ENCODE measurements at places on chromosomes 5 and 9. TPM values are rescaled to one million over a fixed set of nuclear protein-coding genes. Genes with fewer than 3 reads are reported as not detected.

DNA sequence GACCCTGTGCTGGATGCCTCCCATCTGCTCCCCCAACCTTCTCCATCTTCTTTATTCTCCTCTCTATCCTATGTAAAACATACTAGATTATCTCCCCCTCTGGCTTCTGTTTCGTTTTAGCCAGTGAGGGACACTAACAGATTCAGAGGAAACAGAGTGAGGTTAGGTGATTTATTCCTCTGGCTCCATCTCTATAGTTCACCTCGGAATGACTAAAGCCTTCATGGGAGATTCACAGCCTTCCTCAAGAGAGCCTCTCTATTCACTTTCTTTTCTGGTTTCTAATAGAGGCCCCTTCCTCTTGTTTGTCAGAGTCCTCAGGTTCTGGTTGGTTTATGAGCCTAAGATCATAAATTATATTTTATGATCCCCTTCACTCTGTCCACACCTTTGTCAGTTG lies 633.1 kb upstream of the TYRP1 start:
- H3K36me3 ChIP-seq, result no peaks in the 10 kb centered on the region
- no peak overlapping the region for H3K27ac ChIP-seq
- no peak for DNase-seq
- no peak overlapping the region for H3K4me3 ChIP-seq
- H3K4me1 ChIP-seq, result no peaks in the 10 kb centered on the region

Gene ARID3C
- 5.3 TPM for total RNA-seq

Gene SLC45A2
- total RNA-seq, result 0.06 TPM

Gene INSYN2B
- total RNA-seq, result 0.06 TPM

Gene PCDHB16
- total RNA-seq, result 4.0 TPM

Gene NEUROG1
- total RNA-seq, result not detected

DNA sequence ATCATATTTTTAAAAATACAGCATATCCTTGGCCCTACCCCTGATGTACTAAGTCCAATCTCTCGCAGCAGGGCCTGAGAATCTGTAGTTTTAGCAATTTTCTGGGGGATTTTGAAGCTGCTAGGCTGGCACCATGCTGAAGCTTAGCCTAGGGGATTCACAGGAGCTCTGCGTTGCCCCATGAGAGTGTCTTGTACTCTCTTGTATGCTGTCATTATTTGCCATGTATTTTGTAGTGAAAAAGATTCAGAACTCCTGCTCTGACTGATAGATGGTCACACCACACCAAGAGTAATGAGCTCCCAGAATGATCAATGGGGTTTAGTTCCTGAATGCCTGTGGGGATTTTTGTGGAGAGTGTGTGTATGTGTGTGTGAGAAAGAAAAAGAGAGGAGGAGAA lies 20.7 kb upstream of the TRMT10B start:
- no peaks in the 10 kb centered on the region for H3K36me3 ChIP-seq
- no peak for DNase-seq
- H3K4me1 ChIP-seq, result peaks cover 8% of the 10 kb centered on the region
- H3K27me3 ChIP-seq, result peaks cover 51% of the 10 kb centered on the region

- no peak for DNase-seq
- no peaks in the 10 kb centered on the region for H3K36me3 ChIP-seq
- no peak overlapping the region for H3K27ac ChIP-seq
- no peak overlapping the region for H3K4me3 ChIP-seq
- no peaks in the 10 kb centered on the region for H3K27me3 ChIP-seq
- H3K4me1 ChIP-seq, result no peaks in the 10 kb centered on the region
Observed at GRCh38 chr5:421901-422300, 21.1 kb upstream of the EXOC3 start.

DNA sequence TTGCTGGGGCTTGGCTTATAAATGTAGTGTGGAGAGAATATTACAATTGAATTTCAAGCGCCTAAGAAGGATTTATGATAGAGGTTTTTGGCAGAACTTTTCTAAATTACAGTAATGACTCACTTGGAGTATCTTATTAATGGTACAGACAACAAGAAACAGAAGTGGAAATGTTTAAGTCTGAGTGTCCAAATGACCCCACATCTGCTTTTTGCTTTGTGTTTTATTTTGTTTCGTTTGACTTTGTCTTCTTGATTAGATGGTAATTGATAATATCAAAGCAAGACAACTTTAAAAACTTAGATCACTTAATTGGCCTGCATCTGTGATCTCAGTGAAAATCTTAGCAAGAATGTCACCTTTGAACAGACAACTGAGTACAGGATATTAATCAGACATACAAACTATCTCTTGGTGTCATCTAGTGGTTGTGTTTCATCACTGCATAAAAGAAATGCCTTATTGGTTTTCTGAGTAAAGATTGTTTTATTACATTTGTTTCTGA lies 577.4 kb downstream of the ISL1 start:
- H3K36me3 ChIP-seq, result no peaks in the 10 kb centered on the region
- H3K27me3 ChIP-seq, result no peaks in the 10 kb centered on the region
- H3K27ac ChIP-seq, result no peak overlapping the region
- no peaks in the 10 kb centered on the region for H3K4me1 ChIP-seq
- DNase-seq, result no peak

DNA sequence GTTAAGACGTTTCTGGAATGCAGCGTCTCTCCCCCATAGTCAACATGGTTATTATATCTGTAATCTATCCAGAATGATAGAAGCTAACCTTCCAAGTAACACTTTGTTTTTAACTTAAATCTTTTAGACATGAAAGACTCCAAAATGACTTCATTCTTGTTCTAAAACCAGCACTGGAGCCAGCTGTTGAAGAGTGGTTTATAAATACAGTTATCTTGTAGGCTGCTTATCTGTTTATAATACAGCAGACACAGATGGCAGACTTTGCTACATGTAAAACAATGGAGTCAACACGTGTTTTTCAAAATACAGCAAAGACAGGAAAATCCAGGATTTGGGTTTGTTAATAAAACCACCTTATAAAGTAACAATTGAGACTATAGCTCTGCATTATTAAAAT lies 48.8 kb upstream of the RETREG1 start:
- no peaks in the 10 kb centered on the region for H3K27me3 ChIP-seq
- no peak for DNase-seq
- no peak overlapping the region for H3K27ac ChIP-seq

Gene SLC34A3
- total RNA-seq, result not detected

- no peak for DNase-seq
- H3K4me3 ChIP-seq, result no peak overlapping the region
- H3K4me1 ChIP-seq, result peaks cover 9% of the 10 kb centered on the region
- no peak overlapping the region for H3K27ac ChIP-seq
- no peaks in the 10 kb centered on the region for H3K27me3 ChIP-seq
- no peaks in the 10 kb centered on the region for H3K36me3 ChIP-seq
Observed at GRCh38 chr5:177428574-177429217, 2.2 kb downstream of the GRK6 start.

- H3K27ac ChIP-seq, result no peak overlapping the region
- no peak overlapping the region for H3K4me3 ChIP-seq
- H3K36me3 ChIP-seq, result no peaks in the 10 kb centered on the region
Observed at GRCh38 chr5:58759745-58760144, 176.9 kb downstream of the RAB3C start.

Gene GABRA6
- total RNA-seq, result not detected

GRCh38 chr5:114238771-114239313 lies 123.0 kb upstream of the KCNN2 start:
- no peak overlapping the region for H3K4me3 ChIP-seq
- no peaks in the 10 kb centered on the region for H3K27me3 ChIP-seq
- H3K4me1 ChIP-seq, result no peaks in the 10 kb centered on the region
- H3K27ac ChIP-seq, result no peak overlapping the region
- no peaks in the 10 kb centered on the region for H3K36me3 ChIP-seq

GRCh38 chr5:95901676-95902627 lies 59.7 kb downstream of the ELL2 start:
- no peak overlapping the region for H3K4me3 ChIP-seq
- H3K27me3 ChIP-seq, result no peaks in the 10 kb centered on the region
- no peak for DNase-seq

- no peak for DNase-seq
- no peak overlapping the region for H3K4me3 ChIP-seq
- no peak overlapping the region for H3K27ac ChIP-seq
- no peaks in the 10 kb centered on the region for H3K27me3 ChIP-seq
Observed at GRCh38 chr5:61342071-61342501, 10.0 kb downstream of the ZSWIM6 start.

- H3K27ac ChIP-seq, result no peak overlapping the region
- H3K36me3 ChIP-seq, result no peaks in the 10 kb centered on the region
- no peaks in the 10 kb centered on the region for H3K27me3 ChIP-seq
- no peak for DNase-seq
- no peak overlapping the region for H3K4me3 ChIP-seq
Observed at GRCh38 chr9:75181750-75182149, 93.4 kb downstream of the OSTF1 start.

Gene MYOT
- total RNA-seq, result not detected

Gene EIF4E1B
- total RNA-seq, result 0.68 TPM

GRCh38 chr5:69450116-69450515 lies 35.2 kb downstream of the MARVELD2 start:
- peaks cover 8% of the 10 kb centered on the region for H3K4me1 ChIP-seq
- no peaks in the 10 kb centered on the region for H3K36me3 ChIP-seq
- DNase-seq, result no peak
- no peak overlapping the region for H3K4me3 ChIP-seq

DNA sequence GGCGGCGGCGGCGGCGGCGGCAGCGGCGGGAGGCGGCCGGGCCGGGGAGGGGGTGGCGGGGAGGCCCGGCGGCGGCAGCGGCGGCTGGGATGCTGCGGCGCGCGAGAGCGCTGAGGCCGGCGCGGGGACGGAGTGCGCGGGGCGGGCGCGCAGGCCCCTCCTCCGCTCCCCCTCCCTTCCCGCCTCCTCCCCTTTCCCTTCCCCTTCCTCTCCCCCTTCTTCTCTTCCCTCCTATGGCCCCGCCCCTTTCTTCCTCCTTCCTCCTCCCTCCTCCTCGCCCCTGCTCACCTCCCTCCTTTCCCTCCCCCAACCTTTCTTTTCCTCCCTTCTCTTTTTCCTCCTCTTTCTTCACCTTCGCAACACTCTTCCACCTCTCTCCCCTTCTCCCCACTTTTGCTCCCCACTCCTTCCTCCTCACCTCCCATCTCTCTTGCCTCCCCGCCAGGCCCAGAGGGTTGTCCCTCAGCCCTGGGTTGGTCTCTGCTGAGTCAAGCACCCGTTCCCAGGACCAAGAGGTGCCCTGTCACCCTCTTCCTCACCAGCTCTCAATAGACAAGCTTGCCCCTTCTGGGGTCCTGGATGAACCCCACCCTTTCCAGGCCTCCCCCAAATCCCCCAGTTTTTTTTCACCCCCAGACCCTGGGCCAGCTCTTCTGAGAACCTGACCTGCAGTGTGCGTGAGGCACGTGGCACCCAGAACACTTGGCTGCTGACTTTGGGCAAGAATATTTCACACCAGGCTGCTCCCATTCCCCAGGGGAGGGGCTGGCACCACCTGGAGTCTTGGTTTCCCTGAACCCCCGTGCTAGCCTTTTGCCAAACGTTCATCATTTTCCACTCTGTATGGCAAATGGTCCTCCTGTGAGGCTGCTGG lies at the start of gene SEMA4D:
TSS of gene SEMA4D (minus strand) at position 136 of the 874 bp plus-strand sequence. CDS start 92,657 bp downstream, outside the sequence.
- no peaks in the 10 kb centered on the region for H3K27me3 ChIP-seq
- peak; percentile 89 for DNase-seq
- H3K4me1 ChIP-seq, result peaks cover 34% of the 10 kb centered on the region
- no peak within 1 kb of the TSS for H3K27ac ChIP-seq
- peak within 1 kb of the TSS; percentile 94 for H3K4me3 ChIP-seq

DNA sequence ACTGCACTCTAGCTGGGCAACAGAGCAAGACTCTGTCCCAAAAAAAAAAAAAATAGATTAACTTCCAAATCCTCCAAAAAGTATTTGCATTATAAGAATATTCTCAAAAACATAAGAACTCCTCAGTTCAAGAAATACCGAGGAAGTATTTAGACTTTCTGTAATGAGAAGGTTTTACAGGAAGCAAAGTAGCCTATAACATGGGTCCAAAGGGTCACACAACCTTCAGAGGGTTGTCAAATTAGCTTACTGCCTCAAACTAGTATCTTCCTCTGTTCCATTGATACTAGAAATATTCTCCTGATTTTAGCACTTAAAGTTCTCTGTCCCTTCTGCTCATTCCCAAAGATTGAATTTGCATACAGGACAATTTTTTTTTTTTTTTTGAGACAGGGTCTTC lies 121.9 kb downstream of the INVS start:
- no peaks in the 10 kb centered on the region for H3K27me3 ChIP-seq
- DNase-seq, result no peak
- H3K27ac ChIP-seq, result no peak overlapping the region
- no peaks in the 10 kb centered on the region for H3K4me1 ChIP-seq

Gene CNTNAP3B
- total RNA-seq, result 16.0 TPM

- no peak overlapping the region for H3K27ac ChIP-seq
- H3K4me1 ChIP-seq, result peaks cover 6% of the 10 kb centered on the region
- H3K27me3 ChIP-seq, result no peaks in the 10 kb centered on the region
Observed at GRCh38 chr5:169803077-169803981, 166.3 kb downstream of the DOCK2 start.

Gene MRPL50
- total RNA-seq, result 42.7 TPM

GRCh38 chr9:73738741-73739530 lies 587.3 kb downstream of the ANXA1 start:
- no peak overlapping the region for H3K4me3 ChIP-seq
- H3K27me3 ChIP-seq, result no peaks in the 10 kb centered on the region
- no peak for DNase-seq
- no peaks in the 10 kb centered on the region for H3K4me1 ChIP-seq
- H3K36me3 ChIP-seq, result no peaks in the 10 kb centered on the region

DNA sequence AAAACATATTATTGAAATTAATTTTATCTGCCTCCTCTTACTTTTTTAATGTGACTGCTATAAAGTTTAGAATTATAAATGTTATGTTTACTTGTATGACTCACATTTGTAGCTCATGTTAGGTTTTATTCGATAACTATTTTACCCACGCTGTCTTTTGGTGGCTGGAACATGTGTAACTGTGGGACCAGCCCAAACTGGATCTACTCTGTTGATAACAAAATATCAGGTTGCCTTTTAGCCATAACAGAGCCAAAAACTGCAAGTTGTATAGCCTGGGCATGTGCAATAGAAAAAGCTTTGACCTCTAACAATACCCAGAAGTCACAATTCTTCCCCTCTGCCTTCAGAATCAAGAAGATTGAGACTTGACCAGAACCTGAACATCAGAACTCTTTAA lies 356.5 kb downstream of the PRELID2 start:
- no peaks in the 10 kb centered on the region for H3K36me3 ChIP-seq
- H3K27me3 ChIP-seq, result no peaks in the 10 kb centered on the region
- no peak overlapping the region for H3K4me3 ChIP-seq

GRCh38 chr5:132622608-132623007 lies 35.4 kb upstream of the IL13 start:
- no peaks in the 10 kb centered on the region for H3K4me1 ChIP-seq
- DNase-seq, result no peak
- no peaks in the 10 kb centered on the region for H3K27me3 ChIP-seq
- no peak overlapping the region for H3K27ac ChIP-seq
- peaks cover 6% of the 10 kb centered on the region for H3K36me3 ChIP-seq

Gene SHOC1
- not detected for total RNA-seq

Gene ADAMTS12
- total RNA-seq, result 16.7 TPM

GRCh38 chr9:131622523-131622922 lies 77.2 kb downstream of the PRRT1B start:
- no peaks in the 10 kb centered on the region for H3K36me3 ChIP-seq
- H3K27ac ChIP-seq, result no peak overlapping the region
- no peak overlapping the region for H3K4me3 ChIP-seq
- DNase-seq, result no peak
- H3K4me1 ChIP-seq, result peaks cover 8% of the 10 kb centered on the region

Gene NCS1
- 28.5 TPM for total RNA-seq

Data from neural progenitor cell (in vitro differentiated cells).